ENCODE measurements at places on chromosomes 1 and 21.

- H3K36me3 ChIP-seq, result no peaks in the 10 kb centered on the region
- DNase-seq, result no peak
- peaks cover 22% of the 10 kb centered on the region for H3K4me1 ChIP-seq
- H3K27me3 ChIP-seq, result no peaks in the 10 kb centered on the region
- no peak overlapping the region for H3K27ac ChIP-seq
These were observed 34.1 kb downstream of the PTPRF start for GRCh38 chr1:43564551-43565348.

- peak overlapping the region; percentile 53 for H3K4me3 ChIP-seq
- DNase-seq, result peak; percentile 48
- no peaks in the 10 kb centered on the region for H3K36me3 ChIP-seq
- peaks cover 17% of the 10 kb centered on the region for H3K4me1 ChIP-seq
These were observed 392 bp upstream of the TAGLN2 start for GRCh38 chr1:159925719-159926078.

DNA sequence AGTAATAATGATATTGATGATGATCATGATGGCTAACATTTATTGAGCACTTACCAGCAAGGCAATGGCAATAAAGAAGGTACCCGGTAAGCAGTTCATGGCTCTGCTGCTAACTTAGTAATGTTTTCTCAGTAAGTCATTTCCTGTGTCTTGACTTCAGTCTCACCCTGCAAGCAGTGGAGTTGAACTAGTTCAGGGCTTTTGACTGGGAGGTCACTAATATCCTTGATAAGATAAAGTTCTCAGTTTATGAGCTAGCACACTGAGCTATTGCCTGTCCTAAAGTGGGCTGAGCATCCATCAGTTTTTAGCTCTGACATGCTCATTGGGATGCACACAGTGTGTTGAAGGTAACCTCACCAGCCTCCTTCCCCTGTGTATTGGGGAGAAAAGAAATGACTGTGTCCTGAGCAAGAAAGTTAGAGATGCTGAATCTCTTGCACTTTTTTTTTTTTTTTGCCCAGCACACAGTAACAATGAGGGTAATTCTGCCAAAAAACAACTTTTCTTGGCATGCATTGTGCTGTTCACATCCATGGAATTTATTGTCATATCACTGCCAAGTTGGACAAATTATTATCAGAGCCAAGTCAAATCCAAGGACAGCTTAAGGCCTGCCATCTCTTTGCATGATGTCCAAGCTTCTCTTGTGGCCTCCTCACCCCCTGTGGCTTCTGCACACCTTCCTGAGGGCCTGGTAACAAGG is 55.5 kb upstream of the GADD45A start:
- H3K4me3 ChIP-seq, result no peak overlapping the region
- DNase-seq, result peak; percentile 44
- no peak overlapping the region for H3K27ac ChIP-seq
- no peaks in the 10 kb centered on the region for H3K4me1 ChIP-seq
- H3K27me3 ChIP-seq, result no peaks in the 10 kb centered on the region
- H3K36me3 ChIP-seq, result no peaks in the 10 kb centered on the region

GRCh38 chr1:93579891-93580290 is 101.7 kb downstream of the BCAR3 start:
- H3K4me3 ChIP-seq, result no peak overlapping the region
- H3K36me3 ChIP-seq, result no peaks in the 10 kb centered on the region
- no peaks in the 10 kb centered on the region for H3K27me3 ChIP-seq
- DNase-seq, result peak; percentile 47

- H3K27me3 ChIP-seq, result no peaks in the 10 kb centered on the region
- no peak overlapping the region for H3K4me3 ChIP-seq
- no peak for DNase-seq
These were observed 35.1 kb upstream of the IFNGR2 start for GRCh38 chr21:33368124-33368523.

DNA sequence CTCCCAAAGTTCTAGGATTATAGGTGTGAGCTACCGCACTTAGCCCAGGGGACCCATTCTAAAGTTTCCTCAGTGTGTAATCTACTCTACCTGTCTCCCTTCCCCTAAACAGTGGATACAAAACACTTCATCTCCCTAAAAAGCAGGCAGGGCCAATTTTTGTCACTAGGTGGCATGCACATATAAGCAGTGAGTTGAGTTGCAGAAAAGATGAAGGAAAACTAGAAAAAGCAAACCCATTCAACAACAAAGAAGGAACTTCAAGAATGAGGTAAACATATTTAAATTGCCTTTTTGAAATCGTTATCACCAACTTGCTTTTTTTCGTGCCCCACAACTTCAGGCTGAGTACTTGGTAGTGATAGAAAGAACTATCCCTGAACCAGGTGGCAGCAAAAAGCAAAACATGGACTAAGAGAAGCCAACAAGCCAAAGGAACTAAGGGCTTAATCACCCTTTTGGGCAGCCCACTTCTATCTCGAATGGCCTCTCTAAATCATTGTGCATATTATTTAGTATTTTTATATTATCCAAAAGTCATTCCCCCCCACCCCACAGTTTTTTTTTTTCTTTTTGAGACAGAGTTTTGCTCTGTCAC is 19.7 kb upstream of the ALDH9A1 start:
- no peaks in the 10 kb centered on the region for H3K27me3 ChIP-seq
- H3K36me3 ChIP-seq, result no peaks in the 10 kb centered on the region
- H3K4me1 ChIP-seq, result no peaks in the 10 kb centered on the region
- DNase-seq, result peak; percentile 45
- no peak overlapping the region for H3K4me3 ChIP-seq
